Fibroblast of pulmonary artery (primary cell): ENCODE measurements at places on chromosomes 11 and 22.

DNA sequence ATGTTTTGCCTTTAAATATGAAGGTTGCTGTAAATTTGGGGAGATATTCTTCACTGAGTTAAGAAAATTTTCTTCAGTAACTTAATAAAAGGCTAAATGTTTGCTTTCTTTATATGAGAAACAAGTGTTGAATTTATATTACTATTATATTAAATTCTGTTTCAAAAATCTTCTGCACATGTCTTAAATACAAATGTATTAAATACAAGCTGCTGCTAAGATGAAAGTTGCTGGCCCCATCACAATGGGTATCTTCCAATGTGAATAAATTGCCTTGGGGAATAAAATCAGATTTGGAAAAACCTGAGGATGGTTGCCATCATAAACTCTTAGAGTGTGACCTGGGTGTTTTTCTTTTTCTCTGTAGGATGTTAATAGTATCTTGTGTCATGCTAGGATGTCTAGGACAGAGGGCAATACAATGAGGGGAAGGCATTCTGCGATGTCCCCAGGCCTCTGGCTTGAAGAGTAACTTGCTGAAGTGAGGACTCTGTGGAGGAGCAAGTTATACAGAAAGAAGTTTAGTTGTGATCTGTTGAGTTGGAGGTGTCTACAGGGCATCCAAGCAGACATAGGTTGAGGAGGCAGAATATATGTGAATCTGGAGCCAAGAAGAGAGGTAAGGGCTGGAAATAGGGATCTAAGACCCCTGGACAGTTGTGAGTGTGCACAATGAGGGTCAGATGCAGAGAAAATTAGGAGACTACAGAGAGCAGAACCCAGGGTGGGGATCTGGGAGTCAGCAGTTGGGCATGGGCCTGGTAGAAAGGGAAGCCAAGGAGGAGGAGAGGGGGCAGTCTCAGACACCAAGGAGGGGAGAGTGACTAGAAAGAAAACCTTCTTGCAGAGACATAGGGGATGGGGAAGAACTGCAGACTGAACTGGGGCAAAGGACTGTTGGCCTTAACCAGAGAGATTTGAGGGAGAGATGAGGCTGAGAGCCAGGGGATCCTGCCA lies 4.8 kb downstream of the IGLL5 start:
- DNase-seq, result no peak

DNA sequence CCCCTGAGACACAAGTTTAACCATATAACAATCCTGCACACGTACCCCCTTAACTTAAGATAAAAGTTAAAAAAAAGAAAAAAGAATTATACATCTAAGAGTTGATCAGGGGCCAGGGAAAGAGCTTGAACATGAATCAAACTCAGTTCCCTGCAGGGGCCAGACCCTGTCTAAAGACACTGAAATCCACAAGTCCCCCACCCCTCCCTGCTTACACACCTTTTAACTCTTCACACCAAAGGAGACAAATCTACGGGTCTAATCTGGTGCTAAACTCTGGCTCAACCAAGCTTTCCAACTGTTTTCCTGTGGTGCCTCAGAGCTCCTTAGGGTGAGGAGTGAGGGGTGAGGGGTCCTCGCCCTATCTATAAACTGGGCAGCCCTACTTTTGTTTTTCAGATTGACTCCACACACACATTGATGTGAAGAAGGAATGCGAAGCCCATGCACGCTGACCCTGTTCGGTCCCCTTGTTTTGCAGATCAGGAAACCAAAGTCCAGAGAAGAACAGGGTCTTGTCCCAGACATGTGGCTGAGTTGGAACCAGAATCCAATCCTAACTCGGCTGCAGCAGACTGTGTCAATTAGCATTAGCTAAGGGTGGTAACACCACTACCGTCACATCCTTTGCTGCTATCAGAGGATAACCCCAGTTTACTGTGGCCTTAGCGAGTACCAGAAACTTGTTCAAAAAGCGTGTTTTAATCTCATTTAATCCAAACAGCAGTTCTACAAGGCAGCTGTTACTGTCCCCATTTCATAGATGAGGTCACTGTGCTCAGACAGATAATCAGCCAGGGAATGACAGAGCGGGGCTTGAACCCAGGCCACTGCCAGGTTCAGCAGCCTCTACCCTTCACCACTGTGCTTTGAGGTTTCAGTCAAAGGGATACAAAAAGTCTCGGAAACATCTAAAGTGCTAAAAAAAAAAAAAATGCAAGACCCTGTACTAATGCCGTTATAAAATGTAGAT lies 145.2 kb upstream of the SYT13 start:
- DNase-seq, result no peak

DNA sequence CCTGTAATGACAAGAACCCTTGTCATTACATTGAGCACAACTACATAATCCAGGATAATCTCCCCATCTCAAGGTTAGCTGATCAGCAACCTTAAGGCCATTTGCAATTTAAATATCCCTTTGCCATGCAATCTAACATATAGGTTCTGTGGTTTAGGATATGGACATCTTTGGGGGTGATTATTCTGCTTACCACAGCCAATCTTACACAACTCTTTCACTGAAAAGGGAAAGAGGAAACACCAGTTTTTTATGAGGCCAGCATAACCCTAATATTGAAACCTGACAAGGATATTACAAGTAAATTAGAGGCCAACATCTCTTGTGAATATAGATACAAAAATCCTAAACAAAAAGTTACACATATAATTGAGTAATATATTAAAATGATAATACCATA lies 78.5 kb downstream of the CYP2R1 start:
- no peak for DNase-seq

GRCh38 chr11:122153746-122154145 lies 37.7 kb upstream of the BLID start:
- no peak for DNase-seq

DNA sequence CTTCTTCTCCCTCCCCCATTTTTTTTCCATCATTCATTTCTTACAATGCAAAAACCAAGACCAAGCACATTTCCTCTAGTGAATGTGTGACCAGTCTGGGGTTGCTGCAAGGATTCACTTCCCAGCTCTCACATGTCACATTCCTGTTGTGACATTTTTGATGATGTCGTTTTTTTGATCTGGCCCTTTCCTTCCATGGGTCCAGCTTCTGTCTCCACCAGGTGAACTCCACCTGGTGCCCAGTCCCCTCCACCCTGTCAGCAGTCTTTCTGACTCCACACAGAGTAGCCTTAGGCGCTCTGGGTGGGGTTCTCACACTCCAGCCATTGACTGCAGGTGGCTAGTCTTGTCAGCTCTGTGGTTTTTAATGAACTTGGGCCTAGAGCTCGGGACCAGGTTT lies 15.6 kb downstream of the PANX1 start:
- no peak for DNase-seq

GRCh38 chr11:110059706-110060463 lies 33.3 kb upstream of the ZC3H12C start:
- DNase-seq, result peak; percentile 40

GRCh38 chr11:41281131-41281742 lies 178.2 kb downstream of the LRRC4C start:
- DNase-seq, result peak; percentile 16

- DNase-seq, result peak; percentile 59
These were observed at the start of gene GSTT4 for GRCh38 chr22:24005201-24005600. Gene GSTT4 (minus strand): TSS chr22:24005453. CDS start chr22:24005356, 97 bp downstream.

- no peak for DNase-seq
These were observed 21.7 kb downstream of the CHST1 start for GRCh38 chr11:45643598-45644260.

- DNase-seq, result no peak
These were observed 93.4 kb downstream of the NTM start for GRCh38 chr11:131463649-131464425.

- no peak for DNase-seq
These were observed 94.7 kb downstream of the GGTLC2 start for GRCh38 chr22:22738959-22739585.

GRCh38 chr11:61045271-61045670 lies 57.0 kb upstream of the CD5 start:
- no peak for DNase-seq

DNA sequence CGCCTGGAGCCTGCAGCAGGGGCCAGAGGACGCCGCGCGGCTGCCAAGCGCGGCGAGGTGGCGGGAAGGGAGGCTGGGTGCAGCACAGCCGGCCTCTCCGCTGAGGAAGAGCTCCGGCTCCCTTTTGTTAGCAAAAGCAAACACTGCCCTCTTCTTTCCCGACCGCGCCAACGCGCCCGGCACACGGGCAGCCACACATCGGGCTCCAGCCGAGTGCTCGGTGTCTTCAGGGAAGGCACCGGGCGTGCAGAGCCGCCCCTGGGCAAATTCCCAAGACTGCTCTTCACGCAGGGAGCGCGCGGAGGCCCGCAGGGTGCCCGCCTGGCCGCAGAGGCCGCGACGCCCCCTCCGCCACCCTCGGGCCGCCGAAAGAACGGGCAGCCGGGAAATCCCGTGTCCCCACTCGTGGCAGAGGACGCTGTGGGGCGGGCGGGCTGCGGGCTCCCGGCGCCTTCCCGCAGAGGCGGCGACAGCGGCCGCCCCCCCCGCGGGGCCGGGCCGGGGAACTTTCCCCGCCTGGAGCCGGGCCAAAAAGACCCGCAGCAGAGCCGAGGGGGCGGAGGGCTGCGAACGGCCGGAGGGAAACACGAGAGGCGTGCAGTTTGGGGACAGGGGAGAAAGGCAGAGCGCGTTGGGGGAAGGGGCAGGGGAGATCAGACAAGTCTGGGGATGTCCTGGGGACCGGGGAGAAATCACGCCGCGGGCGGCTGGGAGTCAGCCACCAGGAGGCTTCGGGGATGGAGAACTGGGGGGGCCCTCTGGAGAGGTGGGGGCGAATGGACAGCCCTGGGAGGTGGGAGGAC lies 931 bp downstream of the CADM1 start:
- DNase-seq, result peak; percentile 10

GRCh38 chr11:106495046-106495445 lies 417.6 kb downstream of the AASDHPPT start:
- DNase-seq, result peak; percentile 17

- no peak for DNase-seq
These were observed 3.9 kb upstream of the SCT start for GRCh38 chr11:630871-631270.

GRCh38 chr22:45072322-45072903 lies 62.6 kb upstream of the PHF21B start:
- peak; percentile 57 for DNase-seq

- DNase-seq, result no peak
These were observed 4.3 kb upstream of the LRP5 start for GRCh38 chr11:68308068-68308467.

DNA sequence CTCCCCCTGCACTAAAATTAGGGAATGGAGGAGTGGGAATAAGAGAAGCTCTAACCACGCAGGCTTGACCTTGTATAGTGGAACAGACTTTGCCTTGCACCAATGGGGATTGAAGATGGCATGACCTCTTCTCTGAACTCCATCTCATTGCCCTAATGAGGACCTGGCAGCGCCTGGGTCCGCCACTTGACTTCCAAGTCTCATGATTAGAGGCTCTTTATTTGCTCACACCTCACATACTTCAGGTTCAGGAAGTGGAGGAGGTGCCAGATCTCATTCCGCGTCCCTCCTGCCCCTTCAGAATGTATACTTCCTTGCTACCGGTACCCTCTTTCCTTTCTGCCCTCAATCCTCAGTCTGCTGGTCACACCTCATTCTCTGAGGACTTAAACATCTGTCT lies 106.0 kb upstream of the CD44 start:
- DNase-seq, result no peak

DNA sequence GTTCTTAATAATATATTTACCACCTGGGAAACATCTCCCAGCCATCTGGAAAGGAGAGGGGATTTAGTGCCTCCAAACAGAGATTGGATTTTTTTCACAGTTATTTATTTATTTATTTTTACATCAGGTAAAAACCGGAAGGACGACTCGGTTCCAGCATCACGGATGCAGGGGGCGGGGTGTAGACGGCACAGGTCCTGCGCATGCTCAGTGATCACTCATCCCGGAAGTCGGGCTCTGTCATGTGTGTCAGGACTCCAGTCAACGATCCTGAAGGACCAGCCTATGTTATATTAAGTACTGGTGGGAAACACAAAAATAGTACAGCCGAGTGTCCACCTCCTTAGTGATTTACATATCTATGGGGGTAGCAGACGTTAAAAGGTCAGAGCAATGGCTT lies 467.6 kb downstream of the NTM start:
- DNase-seq, result no peak

- peak; percentile 37 for DNase-seq
These were observed 9.2 kb upstream of the BIK start for GRCh38 chr22:43101306-43101705.

DNA sequence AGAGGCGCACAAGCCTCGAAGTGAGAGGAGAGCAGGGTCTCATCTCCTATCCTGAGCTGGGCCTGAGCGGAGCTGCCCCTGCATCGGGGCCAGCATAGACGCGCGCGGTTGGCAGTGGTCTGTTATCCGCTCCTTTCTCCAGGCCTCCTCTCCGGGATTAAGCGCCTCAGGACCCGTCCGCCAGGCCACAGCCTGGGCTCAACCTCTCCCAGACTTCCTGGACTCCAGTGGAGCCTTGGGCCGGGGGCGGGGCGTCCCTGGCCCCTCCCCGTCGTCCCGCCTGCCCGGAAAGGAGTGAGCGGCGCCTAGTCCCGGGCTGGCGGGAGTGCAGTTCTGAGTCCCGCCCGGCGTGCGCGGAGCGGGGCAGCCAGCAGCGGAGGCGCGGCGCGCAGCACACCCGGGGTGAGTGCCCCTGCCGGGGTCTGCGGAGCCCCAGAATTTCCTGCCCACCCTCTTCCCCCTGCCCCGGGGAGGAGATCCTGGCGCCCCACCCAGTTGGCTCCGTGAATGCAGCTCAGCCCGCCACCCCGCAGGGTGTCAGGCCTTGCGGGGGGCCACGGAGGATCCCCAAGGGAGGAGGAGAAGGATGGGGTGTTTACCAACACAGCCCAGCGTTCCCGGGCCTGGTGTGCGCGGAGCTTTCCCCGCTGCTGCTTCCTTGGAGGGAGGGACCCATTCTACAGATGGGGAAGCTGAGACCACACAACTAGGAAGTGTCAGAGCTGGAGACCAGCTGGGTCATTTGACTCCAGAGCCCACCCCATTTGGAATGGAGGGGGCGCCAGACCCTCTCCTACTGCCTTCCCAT lies at the start of gene TCIRG1:
TCIRG1 (plus strand) TSS at position 308 of the 808 bp plus-strand sequence. CDS start 2,247 bp downstream, outside the sequence.
- peak; percentile 78 for DNase-seq

DNA sequence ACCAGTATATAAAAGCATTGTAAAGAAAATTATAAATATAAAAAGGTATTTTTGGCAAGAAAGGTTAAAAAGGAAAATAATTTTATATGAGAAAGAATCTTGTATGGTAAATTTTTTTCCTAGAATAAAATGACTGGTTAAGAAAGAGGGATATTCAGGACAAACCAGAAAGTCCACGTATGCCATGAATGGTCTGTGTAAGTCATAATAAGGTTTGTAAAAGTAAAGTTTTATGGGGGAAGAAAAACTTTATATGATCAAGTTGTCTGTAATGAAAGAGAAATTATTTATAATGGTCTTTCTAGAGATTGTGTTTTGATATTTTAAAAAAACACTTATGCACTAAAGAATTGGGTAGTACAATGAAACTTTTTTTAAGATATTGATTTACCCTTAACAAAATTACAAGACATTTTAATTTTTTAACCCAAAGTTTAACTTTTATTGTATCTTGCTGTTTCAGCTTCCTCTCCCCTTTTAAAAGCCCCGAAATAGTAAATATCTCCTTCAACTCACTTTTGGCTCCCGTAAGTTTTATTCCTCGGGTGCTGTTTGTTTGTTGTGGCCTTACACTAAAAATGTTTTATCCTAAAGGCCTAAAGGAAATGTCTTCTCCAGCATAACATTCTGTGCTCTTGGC lies 47.7 kb downstream of the AMOTL1 start:
- DNase-seq, result no peak
